Fibroblast of skin of right biceps (primary cell): ENCODE measurements at places on chromosomes 5 and 9.

DNA sequence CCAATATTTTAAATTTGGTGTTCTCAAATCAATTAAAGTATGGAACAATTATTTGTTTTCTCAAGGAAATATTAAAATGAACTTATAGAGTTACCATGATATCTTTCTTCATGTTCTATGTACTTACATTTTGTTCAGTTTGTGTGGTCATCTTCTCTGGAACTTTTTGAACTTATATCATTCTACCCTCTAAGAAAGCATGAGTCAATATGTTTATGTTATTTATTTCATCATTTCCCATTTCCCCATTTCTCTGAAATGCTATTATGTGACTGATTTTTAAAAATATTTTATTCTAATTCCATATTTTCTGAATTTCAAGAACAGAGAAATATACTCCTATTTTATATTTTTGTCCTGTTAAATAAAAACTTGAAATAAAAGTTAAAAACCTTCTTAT, 123.5 kb upstream of the ACOT12 start:
- DNase-seq: no peak

- DNase-seq: peak; percentile 10
Observed at GRCh38 chr5:50699737-50700136, 33.3 kb downstream of the PARP8 start.

- DNase-seq: no peak
Observed at GRCh38 chr9:114348261-114348905, 18.7 kb downstream of the ORM2 start.

DNA sequence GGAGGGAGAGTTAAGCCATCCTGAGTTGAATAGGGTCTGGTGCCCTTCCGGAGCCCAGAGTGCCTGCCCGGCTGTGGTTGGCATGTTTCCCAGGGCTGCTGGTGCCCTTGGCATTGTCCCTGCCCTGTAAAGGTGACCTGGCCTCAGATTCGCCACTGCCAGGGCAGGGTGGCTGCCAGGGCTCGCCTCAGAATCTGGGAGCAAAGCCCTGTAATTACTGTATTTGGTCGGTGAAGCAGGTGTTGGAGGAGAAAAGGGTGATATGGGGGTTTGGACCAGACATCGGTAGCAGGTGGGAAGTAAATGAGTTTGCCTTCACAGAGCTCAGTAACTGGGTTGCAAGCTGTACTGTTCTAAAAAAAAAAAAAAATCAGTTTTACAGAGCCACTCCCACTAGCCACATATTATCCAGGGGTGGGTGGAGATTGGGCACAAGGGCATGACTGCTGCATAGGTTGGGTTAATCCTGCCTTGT, 47.6 kb downstream of the RGS3 start:
- DNase-seq: no peak

- no peak for DNase-seq
Observed at GRCh38 chr5:123732257-123732656, 220.3 kb downstream of the CSNK1G3 start.
